ENCODE measurements at places on chromosomes 7 and 10.

GRCh38 chr7:1193593-1194424, 33.8 kb upstream of the ZFAND2A start:
- peaks cover 34% of the 10 kb centered on the region for H3K27me3 ChIP-seq
- peaks cover 6% of the 10 kb centered on the region for H3K4me1 ChIP-seq
- DNase-seq = no peak
- H3K36me3 ChIP-seq = peaks cover 2% of the 10 kb centered on the region

DNA sequence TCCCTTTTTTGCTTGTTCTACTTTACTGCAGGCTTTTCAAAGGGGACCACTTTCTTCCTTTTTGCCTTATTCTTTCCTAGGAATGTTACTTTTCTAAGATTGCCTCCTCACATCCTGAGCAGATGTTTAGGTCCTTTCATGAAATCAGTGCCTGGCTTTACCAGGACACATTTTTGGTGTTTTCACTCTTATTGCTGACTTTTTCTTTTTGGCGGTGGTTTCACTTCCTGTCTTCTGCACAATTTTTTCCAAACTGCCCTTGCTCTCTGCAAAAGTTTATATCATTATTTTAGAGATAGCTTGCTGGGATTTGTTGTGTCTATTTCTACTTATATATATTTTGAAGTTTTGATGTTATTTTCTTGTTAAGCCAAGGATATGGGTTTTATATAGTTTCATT, 332.2 kb upstream of the MTPN start:
- H3K4me3 ChIP-seq = no peak overlapping the region
- H3K27ac ChIP-seq = no peak overlapping the region
- no peaks in the 10 kb centered on the region for H3K4me1 ChIP-seq
- no peaks in the 10 kb centered on the region for H3K36me3 ChIP-seq
- DNase-seq = no peak

DNA sequence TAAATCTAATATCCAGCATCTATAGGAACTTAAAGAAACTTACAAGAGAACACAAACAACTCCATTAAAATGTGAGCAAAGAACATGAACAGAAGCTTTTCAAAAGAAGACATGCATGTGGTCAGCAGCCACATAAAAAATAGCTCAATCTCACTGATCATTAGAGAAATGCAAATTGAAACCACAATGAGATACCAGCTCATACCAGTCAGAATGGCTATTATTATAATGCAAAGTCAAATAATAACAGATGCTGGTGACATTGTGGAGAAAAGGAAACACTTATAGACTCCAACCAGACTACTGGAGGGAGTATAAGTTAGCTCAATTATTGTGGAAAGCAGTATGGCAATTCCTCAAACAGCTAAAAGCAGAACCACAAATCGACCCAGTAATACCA, 1314.5 kb downstream of the XPNPEP1 start:
- no peaks in the 10 kb centered on the region for H3K27me3 ChIP-seq
- H3K27ac ChIP-seq = no peak overlapping the region
- no peaks in the 10 kb centered on the region for H3K4me1 ChIP-seq
- no peak overlapping the region for H3K4me3 ChIP-seq

- peaks cover 3% of the 10 kb centered on the region for H3K36me3 ChIP-seq
- H3K4me1 ChIP-seq = peaks cover 50% of the 10 kb centered on the region
- H3K27ac ChIP-seq = no peak overlapping the region
- H3K4me3 ChIP-seq = no peak overlapping the region
- DNase-seq = no peak
- H3K27me3 ChIP-seq = no peaks in the 10 kb centered on the region
Measured at GRCh38 chr7:44438816-44439215, 51.6 kb downstream of the NUDCD3 start.

- no peak overlapping the region for H3K27ac ChIP-seq
- peaks cover 24% of the 10 kb centered on the region for H3K4me1 ChIP-seq
- peaks cover 10% of the 10 kb centered on the region for H3K36me3 ChIP-seq
- no peak for DNase-seq
- H3K4me3 ChIP-seq = no peak overlapping the region
- H3K27me3 ChIP-seq = no peaks in the 10 kb centered on the region
Measured at GRCh38 chr7:139913021-139913844, 84.2 kb downstream of the TBXAS1 start.
